ENCODE measurements at places on chromosomes 3 and 15. TPM values are rescaled to one million over a fixed set of nuclear protein-coding genes. Genes with fewer than 3 reads are reported as not detected.

- no peak for DNase-seq
These were observed 35.0 kb downstream of the SERP1 start for GRCh38 chr3:150511122-150511821.

GRCh38 chr15:41961595-41962202 lies 10.7 kb downstream of the EHD4 start:
- no peak for DNase-seq

GRCh38 chr15:35852818-35853624 lies 307.1 kb upstream of the DPH6 start:
- no peak for DNase-seq

DNA sequence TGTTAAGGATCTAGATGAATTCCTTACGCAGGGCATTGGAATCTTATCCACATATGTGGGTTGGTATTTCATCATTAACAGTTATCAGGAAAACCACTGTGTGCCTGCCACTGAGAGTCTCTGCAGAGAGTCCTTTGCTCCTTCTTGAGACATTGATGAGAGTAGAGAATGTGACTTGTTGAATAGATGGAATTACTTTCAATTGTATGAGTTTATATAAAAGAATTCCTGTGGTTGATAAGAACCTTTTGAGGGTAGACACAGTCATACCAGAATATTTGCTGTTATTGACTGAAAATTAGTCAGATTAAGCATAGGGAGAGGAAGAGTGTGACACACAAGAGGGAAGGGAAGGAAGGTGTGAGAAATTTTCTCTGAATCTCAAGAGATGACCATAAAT lies 30.8 kb downstream of the ARHGEF26 start:
- DNase-seq = no peak

- DNase-seq = no peak
These were observed 465.3 kb upstream of the CBLB start for GRCh38 chr3:106333911-106334618.

DNA sequence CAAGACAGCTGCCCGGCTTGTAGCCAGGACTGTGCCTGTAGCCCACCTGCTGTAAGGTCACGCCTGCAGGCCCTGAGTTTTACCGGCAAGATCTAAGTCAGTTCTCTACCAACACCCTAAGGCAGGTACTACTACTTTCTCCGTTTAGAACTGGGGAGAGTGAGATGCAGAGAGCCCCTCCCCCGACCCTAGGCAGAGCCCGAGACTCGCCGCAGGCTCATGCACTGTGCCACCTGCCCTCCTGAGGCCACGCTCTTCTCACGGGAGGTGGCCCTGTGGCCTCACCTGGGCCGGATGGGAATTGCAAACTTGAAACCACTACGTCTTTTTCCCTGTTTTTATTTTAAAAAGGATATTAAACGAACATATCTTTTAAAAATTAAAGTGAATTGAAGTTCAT lies 36.9 kb upstream of the PCSK6 start:
- no peak for DNase-seq

The SLCO2A1 gene
- 0.52 TPM for total RNA-seq

The KCNMB2 gene
- total RNA-seq = not detected

The PLA2G4F gene
- 0.05 TPM for total RNA-seq

The FBXO40 gene
- not detected for total RNA-seq

The ADAM10 gene
- 158 TPM for total RNA-seq

- no peak for DNase-seq
These were observed 780.4 kb downstream of the MECOM start for GRCh38 chr3:168883145-168883544.

- no peak for DNase-seq
These were observed 68.0 kb downstream of the TIPARP start for GRCh38 chr3:156742401-156742800.

DNA sequence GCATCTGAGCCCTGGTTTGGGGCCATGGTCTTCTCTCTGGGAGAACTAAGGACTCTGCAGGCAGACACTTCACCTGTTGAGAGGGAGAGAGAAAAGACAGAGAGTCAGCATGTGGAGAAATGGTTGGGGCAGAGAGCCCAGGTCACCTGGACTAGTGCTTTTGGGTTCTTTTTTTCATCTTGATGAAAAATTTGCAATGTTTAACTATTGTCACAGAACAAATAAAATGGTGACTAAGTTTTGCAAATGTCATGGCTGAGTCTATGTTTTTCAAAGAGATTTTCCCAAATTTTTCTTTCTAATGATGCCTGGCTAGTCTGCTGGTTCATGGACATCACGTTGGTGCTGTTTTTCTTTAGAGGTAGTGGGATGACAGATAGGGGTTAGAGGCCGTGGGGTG lies 17.8 kb downstream of the FAH start:
- no peak for DNase-seq

- no peak for DNase-seq
These were observed 137.8 kb downstream of the KLF13 start for GRCh38 chr15:31464216-31465082.

The GP5 gene
- 0.15 TPM for total RNA-seq

The LMAN1L gene
- 0.17 TPM for total RNA-seq

- no peak for DNase-seq
These were observed 49.2 kb downstream of the SLC41A3 start for GRCh38 chr3:126034481-126035361.

The CACNA2D3 gene
- 0.20 TPM for total RNA-seq

- no peak for DNase-seq
These were observed 331.0 kb downstream of the ZBTB20 start for GRCh38 chr3:114816052-114816451.

The ANKRD63 gene
- total RNA-seq = 0.89 TPM

The MOBP gene
- not detected for total RNA-seq

DNA sequence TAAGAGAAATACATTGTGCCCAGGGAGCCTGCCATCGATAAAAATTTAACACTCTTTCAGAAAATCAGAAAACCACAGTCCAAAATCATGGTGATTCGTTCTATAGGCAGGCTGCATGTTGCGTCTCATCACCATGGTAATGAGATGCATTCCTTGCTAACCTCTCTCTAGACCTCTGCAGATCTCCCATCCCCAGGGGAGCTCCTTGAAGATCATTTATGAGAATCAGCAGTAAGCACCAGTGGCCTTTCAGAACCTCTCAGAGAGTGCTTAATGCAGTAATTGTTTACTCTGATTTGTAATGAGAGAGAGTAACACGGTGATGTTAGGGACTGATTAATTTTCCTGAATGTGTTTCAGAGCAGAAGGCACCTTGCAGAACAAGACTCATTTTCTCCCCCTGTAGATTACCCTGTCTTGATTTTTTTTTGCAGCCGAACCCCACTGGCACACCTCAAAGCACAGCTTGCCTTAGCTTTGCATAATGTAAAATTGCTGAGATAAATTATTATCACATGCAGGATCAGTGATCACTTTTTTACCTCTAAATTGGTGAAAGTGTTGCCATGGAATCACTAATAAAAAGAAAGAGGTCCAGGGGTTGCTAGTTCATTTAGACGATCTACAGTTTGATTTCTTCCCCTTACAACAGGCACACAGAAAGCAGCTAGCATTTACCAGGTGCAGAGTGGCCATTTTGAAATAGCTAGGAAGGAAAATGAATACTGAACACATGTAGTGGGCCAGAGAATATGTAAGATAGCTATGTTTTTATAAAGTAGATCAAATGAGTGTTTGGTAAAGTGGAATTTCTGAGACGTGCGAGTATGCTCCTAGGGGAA lies 98.9 kb upstream of the CHL1 start:
- no peak for DNase-seq

DNA sequence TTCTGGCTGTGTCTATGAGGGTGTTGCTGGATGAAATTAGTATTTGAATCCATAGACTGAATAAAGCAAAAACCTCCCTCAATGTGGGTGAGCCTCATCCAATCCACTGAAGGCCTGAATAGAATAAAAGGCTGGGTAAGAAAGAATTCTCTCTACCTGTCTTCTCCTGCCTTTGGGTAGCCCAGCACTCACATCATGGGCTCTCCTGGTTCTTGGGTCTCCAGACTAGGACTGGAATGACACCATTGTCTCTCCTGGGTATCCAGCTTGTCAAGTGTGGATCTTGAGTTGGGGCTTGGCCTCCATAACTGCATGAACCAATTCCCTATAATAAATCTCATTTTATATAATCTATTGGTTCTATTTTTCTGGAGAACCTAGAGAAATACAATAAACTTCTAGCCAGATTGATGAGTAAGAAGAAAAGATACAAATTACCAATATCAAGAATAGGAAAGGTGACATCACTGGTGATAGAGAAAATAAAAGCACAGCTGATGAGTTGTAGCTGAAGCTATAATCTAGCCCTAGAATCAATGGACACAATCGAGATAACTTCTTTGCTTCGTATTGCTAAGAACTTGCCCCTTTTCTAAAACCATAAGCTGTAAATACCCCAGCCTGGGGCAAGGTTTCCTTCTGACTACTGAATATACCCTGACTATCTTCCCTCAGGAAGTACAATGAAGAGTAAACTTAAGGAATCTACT lies 106.4 kb downstream of the ANO10 start:
- DNase-seq = no peak

All from HCT116 (cell line).